ENCODE measurements at places on chromosomes 16 and 17.
A peak's percentile ranks its signal among the peaks of the same experiment; 100 is the strongest.

DNA sequence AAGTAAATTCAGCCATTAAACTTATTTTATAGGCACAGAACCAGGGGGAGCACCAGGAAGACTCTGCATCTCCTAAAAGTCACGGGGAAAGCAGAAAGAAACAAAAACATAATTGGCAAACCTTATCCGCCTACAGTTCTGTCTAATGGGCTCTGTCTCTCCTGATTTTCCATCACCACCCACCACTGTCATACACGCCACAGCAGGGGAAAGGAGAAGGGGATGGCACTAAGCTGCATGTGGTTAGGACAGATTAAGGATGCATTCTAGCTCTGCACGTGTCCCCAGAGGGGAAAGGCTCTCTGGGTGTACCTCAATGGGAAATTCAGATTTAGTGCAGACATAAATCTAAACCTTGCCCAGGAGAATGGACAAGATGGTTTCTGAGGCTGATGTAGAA lies 359.8 kb downstream of the TMEM114 start:
- DNase-seq: no peak

- DNase-seq: no peak
Measured at GRCh38 chr17:78429618-78429995, 51.2 kb downstream of the PGS1 start.

DNA sequence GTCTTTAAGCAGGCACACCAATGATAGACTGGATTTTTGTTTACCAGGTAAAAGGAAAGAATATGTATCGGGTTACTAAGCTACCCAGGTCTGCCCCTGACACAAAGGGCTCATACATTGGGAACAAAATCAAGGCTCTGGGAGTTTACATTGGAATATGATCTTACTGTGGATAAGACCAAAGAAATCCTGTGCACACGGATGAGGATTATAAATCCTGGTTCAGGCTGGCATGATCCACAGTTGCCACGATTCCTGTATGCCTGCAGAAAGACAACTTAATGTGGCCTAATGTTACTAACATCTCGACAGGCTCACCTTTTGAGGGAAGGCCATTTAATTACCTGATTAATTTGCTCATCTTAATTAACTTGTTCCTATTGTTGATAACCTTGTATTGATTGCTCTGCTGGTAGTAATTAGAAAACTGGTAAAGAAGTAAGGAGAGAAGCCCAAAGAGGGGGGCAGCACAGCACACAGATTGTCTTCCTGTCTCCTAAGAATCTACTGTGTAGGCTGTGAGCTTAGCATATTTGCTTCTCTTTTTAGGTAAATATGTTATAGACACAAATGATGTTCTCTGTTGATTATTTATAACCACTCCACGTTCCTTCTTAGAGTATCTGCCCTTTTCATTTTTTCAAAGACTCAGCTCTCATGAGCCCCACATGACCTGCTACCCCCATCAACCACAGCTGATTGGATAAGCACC lies 51.0 kb upstream of the TOX3 start:
- DNase-seq: peak; percentile 91

DNA sequence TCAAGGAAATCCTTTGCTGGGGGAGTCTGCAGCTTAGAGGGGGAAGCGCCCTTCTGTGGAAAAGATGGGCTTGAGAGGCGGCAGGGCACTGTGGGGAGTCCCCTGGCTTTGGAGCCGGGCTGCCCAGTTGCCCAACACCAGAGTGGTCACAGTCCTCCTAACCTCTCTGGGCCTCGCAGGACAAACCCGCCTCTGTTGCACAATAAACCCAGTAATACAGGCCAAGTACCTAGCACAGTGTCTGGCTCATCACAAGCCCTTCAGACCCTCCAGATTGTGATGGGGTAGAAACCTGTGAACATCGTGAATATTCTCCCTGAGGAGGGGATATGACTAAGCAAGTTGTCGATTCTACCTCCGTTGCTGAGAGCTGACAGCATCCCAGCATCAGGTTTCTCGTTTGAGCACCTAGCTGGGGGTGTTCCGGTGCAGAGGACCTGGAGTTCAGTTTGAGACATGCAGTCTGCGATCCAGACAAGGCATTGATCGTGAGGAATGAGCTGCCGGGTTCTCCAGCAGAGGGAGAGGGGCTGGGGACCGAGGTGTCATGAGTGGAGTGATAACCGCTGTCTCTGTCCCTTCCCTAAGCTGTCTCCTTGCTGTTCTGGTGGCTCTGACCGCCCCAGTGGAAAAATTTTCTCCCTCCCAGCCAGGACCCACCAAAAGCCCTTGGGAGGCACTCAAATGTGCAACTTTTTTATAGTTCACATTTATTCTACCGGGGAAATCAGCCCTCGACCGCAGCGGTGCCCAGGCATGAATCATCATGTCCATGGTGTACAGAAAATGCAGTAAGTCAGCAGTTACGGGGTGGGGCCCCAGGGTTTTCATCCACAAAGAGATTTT lies 161.9 kb downstream of the WSCD1 start:
- DNase-seq: no peak

- no peak for DNase-seq
Measured at GRCh38 chr16:53504665-53505064, 1.7 kb upstream of the AKTIP start.

Measured in NCI-H1092 treated with DMSO at 0.1 percent for 48 hours (cell line).